HAP-1 (cell line): ENCODE measurements at places on chromosomes 1 and 21.
A peak's percentile ranks its signal among the peaks of the same experiment; 100 is the strongest.

DNA sequence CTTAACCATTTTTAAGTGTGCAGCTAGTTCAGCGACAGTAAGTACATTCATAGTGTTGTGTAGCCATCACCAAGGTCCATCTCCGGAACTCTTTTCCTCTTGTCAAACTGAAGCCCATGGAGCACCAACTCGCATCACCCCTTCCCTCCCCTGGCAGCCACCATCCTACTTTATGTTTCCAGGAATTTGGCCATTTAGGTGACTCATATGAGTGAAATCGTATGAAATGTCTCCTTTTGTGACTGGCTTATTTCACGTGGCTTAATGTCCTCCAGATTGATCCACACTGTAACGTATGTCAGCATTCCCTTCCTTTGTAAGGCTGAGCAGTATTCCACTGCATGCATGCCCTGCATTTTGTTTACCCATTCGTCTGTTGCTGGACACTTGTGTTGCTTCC is 2.5 kb downstream of the COL6A2 start:
- DNase-seq: no peak

GRCh38 chr21:42348762-42349161 is 2.0 kb downstream of the TFF2 start:
- DNase-seq: no peak

DNA sequence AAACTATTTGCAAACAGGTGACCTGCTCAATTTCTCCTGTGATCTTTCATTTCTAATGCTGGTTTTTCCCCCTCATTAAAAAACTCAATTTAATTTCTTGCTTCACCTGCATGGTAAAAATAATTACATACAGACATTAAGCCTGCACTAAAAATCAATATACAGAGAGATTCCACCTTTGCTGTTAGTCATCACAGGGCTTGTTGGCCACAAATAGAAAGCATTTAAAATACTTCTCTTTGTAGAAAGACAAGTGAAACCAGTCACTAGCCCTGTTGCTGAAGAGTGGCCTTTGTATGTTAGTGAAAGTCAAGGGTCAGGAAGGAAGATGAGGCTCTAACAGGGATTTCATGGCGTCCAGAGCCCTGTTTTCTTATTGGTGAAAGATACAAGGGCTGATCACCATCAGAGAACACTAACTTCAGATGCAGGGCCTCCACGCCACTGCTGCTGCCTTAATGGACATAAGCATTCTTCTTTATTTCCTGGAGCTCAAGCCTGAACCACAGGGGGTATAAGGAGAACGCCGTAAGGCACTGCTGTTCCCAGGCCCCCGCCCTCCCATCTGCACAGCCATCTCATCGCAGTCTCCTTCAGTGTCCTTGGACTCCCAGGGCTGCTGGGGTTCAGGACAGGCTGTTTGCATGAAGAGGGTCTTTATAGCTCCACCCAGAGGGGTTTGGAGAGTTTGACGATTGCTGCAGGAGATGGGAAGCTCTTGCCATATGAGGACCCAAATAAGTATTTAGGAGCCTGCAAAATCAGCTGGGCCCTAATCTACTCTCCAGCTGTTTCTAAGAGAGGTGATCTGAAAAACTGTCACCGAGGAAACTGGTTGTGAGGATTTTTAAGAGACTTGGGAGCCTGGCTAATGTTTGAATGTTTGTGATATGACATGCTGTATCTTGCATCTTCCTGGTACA is 117.3 kb upstream of the IRF2BP2 start:
- no peak for DNase-seq

DNA sequence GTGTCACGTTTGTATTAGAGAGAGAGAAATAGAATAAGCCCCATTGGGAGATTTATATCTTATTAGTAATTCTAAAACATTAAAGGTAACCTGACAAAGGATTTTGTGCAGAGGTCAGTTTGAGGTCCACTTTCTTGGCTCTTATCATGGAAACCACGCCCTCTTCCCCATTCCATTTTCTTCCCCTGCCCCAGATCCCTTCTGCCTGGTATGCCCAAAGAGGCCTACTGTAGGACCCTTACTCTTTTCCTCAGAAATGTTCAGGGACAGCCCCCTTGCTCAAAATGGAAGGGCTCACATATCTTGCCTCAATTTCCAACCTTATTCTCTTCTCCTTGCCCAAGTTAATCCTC is 9.6 kb downstream of the CCDC185 start:
- no peak for DNase-seq

DNA sequence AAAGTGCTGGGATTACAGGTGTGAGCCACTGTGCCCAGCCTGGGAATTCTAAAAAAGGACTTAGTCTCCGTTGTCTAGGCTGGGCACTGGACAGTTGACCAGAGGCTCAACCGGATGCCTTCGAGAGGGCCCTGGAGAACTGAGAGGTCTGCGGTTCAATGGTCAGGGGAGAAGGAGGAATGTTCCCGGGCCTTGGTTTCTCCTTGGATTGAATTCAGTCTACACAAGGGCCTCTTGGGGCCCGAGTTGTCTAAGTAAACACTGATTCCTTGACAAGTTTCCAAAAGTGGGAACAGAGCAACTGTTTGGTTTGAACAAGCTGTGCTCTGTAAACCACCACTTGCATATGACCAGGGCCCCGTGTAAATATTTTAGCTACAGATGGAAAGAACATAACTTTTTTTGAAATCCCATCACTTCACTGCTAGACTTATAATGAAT is 29.1 kb upstream of the CAPZB start:
- no peak for DNase-seq

DNA sequence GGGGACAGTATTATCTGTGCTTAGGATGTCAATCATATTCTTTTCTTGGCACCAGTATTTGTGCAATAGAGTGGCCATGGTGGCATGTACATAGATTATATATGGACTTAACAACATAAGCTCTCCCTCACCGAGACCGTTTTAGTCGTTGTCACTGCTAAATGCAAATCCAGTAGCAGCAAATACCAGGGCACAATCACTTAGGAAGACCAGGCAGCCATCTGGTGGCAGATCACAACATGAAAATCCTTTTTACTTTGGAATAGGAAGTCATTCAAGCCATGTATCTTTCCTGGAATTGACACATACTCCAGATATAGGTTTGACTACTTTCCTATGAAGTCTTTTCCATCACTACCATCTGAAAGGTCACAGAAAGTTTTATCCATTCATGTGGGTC is 53.2 kb upstream of the C1orf87 start:
- no peak for DNase-seq

DNA sequence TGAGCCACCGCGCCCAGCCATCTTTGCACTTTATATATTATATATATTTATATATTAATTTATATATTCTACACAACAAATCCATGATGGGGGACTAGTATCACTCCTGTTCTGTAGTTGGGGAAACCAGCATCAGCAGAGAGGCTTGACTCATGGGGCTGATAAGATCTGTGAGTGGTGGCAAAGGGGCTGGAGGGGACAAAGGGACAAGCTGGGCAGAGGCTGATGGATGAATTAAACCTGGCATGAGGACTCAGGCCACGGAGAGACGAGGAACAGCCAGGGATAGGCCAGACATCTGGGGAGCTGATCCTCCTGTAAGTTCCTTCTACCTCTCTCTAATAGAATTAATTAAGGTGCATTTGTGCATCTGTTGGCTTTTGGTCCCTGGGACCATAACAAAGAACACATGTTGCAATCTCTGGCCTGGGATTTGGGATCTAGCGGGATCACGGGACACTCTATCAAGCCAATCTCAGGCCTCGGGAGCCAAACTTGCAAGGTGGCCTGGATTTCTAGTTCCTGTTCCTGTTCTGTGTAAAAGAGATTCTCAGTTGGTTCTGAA is 7.6 kb downstream of the CNR2 start:
- no peak for DNase-seq

DNA sequence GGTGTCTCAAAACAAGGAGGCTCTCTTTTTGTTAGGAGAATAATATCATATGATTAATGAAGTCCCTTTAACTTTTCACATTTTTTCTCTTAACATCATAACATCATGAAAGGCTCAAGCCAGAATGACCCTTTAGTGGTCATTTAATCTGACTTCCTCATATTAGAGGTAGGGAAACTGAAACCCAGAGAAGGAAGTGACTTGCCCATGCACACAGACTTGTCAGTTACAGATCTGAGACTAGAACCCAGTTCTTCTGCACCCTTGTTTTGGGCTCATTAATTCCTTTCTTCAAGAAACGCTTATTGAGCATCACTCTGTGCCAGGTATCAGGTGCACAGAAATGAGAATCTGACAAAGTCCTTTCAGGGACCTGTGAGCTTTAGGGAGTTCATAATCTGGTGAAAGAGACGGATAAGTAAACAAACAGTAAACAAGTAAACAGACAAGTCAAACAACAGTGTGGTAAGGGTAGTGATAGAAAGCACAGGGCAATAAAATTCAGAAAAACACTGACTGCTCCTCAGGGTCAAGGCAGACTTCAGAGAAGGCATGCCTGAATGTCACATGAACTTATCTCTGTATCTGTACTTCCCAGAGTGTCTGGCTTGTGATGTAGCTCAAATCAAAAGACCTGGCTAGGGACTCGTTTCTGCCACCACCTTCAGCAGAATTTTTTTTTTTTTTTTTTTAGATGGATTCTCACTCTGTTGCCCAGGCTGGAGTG is 38.3 kb upstream of the OSBPL9 start:
- DNase-seq: no peak

- no peak for DNase-seq
Measured at GRCh38 chr1:153506831-153507413, 28.9 kb downstream of the S100A6 start.

GRCh38 chr1:25904943-25905679 is 1.1 kb downstream of the STMN1 start:
- DNase-seq: peak; percentile 95

DNA sequence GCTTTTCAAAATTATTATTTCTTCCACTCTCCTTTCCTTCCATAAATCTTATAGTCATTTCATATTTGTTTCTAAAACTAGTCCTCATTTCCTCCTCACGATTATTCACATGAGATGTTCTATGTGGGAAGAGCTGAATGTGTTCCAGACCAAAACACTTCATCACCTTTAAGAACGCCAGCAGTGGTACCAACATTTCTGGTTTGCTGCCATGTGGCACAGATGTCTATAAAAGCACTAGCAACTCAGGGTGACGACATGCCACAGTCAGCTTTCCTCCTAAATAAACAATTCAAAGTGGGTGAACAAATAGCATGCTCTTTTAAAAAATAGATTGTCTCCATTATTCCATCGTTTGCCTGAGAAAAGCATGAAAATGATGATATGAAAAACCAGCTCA is 1217.8 kb upstream of the ADGRL2 start:
- no peak for DNase-seq
